ENCODE measurements at places on chromosomes 5 and 9.

- DNase-seq, result no peak
Measured at GRCh38 chr5:175052351-175052750, 328.0 kb downstream of the MSX2 start.

DNA sequence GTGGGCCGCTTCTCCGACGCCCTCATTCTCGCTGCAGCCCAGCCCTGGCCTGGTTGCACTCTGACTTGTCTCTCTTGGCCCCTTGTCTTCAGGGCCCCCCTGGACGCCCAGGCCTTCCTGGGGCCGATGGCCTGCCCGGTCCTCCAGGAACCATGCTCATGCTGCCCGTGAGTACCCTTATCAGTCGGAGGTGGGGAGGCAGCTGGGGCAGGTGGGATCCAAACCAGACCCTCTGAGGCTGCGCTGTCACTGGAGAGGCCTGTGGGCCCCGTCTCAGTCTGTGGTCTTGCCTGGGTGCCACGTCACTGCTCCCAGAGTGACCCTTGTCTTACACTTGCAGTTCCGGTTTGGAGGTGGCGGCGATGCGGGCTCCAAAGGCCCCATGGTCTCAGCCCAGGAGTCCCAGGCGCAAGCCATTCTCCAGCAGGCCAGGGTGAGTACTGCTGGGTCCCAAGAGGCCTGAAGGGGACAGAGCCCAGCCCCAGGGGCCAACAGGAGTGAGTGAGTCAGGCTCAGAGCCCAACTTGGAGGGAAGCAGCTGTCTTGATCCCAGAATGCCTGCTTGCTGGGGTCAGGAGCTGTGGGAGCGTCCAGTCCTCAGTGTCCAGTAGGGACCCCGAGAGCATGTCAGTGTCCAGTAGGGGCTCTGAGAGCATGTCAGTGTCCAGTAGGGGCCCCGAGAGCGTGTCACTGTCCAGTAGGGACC is 109.0 kb downstream of the COL5A1 start:
- no peak for DNase-seq

DNA sequence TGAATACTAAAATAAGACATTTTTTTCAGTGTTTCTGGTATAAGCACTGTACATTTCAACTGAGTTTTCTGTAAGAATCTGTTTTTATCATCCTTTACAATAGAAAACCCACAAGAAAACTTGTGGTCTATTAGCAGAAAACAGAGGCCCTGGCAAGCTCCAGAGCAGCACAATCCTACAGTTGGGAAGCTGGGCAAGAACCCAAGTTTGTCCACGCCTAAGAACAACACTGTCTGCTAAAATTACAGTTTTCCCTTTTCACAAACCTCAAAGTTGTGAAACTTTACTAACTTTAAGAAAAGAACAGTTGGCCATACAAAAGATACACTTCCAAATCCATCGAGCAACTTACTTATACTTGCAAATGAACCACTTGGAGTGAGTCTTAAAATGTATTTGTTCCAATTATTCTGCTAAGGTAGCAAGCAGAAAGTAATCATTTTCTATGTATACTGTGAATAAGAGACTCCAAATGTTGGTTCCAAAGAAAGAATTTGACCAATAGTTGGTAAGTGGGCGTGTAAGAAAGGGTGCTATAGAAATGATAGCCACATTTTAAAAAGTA is 982.0 kb upstream of the ARRDC3 start:
- no peak for DNase-seq

DNA sequence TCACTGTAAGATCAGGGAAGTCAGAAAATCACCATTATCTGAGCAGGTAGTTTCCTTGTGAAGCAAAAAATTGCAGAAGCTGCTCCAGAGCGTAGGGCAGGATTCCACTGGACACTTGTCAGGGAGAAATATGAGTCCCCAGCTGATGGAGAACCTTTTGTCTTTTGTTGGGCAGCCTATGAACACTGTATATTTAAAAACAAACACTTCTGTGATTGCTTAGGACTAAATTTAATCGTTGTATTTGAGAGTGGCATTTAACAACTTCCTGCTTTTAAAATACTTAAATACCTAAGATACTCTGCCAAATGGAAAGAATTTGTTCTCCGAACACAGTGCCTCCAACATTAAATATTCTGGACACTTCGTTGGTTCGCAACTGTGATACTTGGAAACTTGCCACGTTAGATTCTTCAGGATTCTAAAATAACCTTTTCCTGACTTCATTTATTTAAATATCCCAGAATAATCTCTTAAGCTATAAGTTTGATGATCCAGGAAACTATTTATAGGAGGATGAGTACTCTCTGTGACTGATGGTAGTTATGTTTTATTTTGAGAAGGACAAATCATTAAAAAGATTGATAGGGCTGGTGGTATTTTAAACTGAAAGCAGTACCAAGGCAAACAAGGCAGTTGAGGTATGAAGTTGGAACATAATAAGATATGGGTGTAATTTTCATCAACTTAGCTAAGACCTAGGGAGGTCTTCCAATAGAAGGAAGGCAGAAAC is 2.7 kb upstream of the HSPA4 start:
- DNase-seq, result no peak

DNA sequence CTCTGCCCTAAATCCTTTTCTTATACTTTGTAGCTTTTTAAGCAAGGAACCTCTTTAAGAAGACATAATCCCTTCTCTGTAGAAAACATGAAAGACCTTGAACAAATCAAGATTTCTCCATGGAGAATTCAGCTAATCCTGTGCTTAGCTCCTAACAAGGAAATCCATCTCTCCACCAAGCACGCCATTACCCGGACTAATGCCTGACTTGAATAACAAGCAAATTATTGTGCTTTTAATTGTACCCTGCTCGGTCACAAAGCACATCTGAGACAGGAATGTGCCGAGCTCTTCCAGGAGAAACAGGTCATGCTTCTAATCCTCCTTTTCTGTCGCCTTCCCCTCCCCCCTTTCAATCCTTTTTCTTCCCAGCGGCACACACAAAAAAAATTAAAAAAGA is 141.3 kb downstream of the PSAT1 start:
- DNase-seq, result no peak

DNA sequence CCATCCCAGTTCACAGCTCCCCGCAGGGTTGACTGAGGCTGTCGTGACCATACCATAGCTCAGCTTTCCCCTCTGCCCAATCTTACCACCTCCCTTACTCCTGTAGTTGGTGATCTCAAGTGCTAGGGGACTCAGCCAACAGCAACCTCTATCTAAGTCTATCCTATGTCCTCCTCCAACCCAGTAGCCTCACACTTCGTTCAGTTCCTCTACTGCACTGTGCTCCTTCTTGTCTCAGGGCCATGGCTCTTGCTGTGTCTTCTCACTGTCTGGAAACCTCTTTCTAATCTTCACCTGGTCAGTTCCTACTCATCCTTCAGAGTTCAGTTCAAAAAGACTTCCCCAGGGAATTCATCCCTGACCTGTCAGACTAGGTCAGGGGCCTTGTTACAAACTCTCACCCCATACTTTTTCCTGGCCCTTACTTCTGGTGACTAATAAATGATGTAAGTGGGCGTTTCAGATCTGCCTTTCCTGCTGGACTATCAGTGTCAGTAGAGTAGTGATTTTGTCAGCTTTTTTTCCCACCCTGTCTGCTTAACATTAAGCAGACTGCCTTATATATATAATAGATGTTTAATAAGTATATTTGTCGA is 53.6 kb upstream of the NR3C1 start:
- no peak for DNase-seq

DNA sequence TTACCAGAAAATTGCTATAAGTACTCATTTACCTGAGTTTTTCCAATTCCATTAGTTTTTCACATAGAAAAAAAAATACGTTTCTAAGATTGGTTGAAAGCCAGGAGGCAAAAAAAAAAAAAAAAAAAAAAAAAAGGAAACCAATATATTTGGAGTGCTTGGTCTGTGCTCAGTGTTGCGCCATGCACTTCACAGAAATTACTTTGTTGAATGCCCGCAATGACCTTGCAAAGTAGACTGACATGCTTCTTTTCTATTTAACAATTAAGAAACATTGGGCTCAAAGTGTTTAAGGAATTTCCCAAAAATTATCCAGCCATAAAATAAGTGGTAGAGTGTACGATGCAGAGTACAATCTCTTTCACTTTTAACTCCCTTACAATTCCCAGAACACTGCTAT is 65.2 kb upstream of the PAPPA start:
- no peak for DNase-seq

DNA sequence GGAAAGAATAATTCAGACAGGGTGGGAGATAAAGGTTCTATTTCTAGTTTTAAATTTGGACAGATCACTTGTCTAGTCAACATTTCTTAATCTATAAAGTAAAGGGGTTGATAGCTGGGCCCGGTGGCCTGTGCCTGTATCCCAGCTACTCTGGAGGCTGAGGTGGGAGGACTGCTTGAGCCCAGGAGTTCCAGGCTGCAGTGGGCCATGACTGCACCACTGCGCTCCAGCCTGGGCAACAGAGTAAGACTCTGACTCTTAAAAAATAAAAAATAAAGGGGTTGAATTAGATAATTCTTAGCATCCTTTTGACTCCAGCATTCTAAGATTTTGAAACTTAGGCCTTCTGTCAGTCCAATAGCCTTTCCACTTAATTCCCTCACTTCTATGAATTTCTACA is 10.8 kb downstream of the DIAPH1 start:
- DNase-seq, result no peak

- peak; percentile 92 for DNase-seq
Measured at GRCh38 chr9:134502809-134503211, 138.8 kb upstream of the COL5A1 start.

GRCh38 chr5:66436721-66437120 is 159.5 kb upstream of the MAST4 start:
- no peak for DNase-seq

DNA sequence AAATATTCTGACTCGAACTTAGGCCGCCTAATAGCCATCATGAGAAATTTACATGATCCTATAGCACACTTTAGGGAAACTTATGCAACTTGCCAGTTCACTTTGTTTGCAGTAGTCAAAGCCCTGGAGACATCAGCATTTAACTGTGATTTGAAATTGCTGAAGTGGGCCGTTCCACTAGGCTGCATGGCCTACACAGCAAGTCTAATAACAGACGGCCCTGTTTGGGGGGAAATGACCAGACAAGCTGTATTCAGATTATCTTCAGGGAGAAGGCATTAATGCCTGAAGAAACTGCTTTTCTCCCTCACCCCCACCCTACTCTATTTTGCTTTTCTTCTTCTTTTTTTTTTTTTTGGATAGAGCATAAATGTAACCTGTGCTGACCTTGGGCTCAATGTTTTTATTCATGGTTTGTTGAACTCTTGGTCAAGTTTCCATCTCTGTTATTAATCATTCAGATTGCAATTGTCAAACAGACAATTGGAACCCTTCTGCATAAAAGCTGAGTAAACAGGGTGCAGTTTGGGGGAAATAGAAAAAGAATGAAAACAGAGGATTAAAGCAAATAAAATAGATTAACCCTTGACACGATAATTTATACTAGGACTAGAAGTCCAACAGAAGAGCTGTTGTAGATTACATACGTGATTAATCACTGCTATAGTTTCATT is 1928.2 kb upstream of the WWC1 start:
- DNase-seq, result no peak

GRCh38 chr5:125715216-125715615 is 708.0 kb upstream of the GRAMD2B start:
- DNase-seq, result no peak

- DNase-seq, result no peak
Measured at GRCh38 chr5:168935183-168935582, 356.0 kb upstream of the PANK3 start.

DNA sequence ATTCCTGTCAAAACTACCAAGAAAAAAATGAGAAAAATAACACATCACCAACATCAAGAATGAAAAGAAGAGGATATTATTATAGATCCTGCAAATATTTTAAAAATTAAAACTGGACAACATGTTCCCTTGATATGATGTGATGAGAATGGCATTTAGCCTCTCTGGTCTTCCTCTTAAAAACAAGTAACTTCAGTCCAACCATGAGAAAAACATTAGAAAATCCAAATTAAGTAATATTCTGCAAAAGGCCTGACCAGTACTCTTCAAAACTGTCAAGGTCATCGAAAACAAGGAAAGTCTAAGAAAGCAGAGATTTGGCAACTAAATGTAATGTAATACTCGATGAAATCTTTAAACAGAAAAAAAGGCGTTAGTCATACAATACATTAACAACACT is 167.1 kb upstream of the SNX2 start:
- DNase-seq, result no peak

GRCh38 chr5:78992146-78992545 is 7.0 kb upstream of the ARSB start:
- DNase-seq, result no peak

DNA sequence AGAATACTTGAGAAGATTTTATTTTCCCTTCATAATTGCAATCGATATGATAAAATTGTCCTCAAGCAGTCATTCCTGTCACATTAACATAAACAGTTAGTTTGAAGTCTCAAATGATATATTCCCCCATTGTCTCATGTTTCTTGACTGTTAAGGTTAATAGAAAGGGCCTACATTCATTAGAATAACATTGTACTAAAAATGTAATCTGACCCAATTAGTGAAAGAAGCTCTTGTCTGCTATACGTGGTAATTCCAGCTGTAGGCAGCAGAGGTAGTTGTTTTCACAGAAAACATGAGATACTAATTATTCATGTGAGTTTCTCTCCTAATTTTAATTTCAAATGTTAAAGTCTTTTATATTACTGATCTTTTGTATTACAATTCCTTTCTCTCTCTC is 25.9 kb upstream of the AP3B1 start:
- no peak for DNase-seq

DNA sequence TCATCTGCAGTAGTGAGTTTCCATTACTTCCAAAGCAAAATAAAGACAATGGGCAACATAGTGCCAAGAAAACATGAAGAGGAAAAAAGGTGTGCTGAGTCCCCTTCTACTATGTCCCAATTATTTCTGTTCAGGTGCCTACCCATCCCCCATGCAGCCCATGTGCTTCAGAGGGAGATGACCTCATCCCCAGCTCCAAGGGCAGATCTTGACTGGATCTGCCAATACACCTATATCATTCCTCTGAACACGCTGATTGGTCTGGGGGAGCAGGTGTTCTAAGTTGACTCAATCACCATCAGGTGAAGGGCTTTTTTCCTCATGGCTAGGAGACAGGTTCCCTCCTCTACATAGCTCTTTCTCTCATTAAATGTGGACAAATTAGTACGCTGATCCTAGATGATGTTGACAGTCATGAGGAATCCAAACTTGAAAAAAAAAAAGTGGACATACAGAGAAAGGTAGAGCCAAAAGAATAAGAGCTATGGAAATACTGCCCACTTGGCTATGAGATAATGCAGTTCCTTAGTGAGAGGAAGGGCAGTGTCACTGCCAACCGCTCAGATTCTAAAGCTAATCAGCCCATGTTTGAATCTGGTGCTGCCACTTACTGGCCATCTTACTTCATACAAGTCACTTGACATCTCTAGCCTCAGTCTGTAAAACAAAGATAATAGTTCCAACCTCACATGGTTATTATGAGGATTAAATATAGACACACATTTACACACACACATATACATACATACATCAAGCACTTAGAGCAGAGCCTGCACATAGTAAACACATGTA is 23.1 kb downstream of the PRELID2 start:
- no peak for DNase-seq

- no peak for DNase-seq
Measured at GRCh38 chr5:72018143-72018803, 89.0 kb upstream of the MAP1B start.

DNA sequence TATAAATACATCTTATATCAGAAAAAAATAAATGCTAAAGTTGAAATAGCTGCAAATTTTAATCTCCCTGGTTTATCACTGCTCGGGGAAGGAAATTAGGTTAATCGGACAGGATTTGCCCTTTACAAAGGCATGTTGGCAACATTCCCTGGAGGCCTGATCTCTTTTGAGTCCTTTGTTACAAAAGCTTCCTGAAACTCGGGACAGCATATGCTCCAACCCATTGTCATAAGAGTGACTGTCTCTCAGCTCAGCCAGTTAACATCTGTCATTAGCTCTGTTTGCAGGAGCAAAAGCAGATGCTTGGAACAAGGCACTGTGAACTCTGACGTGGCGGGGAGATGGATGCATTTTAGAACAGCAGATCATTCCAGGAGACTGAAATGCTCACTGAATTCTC is 80.6 kb downstream of the MYO10 start:
- no peak for DNase-seq
